ENCODE measurements at places on chromosomes 11 and 22.

- no peak for DNase-seq
Observed at GRCh38 chr22:43212434-43212952, 25.6 kb upstream of the TTLL12 start.

DNA sequence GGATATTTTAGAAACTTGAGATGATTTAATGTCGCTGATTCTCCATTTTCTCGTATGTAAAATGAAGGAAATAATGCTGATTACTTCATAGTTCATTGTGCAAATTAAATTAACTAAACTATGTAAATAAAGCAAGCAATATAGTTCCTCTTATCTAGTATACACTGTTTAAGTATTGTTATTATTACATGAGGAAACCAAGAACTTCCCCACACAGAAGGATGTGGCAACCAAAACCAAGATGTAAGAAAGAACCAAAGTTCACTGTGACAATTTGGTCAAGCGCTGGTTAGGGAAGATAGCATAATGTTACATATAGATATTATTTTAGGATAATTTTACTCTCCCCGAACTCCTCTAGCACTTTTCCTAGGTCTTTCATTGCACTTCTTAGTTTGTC is 103.2 kb downstream of the XKR3 start:
- DNase-seq: no peak

GRCh38 chr22:49776891-49777290 is 50.8 kb downstream of the BRD1 start:
- DNase-seq: no peak

DNA sequence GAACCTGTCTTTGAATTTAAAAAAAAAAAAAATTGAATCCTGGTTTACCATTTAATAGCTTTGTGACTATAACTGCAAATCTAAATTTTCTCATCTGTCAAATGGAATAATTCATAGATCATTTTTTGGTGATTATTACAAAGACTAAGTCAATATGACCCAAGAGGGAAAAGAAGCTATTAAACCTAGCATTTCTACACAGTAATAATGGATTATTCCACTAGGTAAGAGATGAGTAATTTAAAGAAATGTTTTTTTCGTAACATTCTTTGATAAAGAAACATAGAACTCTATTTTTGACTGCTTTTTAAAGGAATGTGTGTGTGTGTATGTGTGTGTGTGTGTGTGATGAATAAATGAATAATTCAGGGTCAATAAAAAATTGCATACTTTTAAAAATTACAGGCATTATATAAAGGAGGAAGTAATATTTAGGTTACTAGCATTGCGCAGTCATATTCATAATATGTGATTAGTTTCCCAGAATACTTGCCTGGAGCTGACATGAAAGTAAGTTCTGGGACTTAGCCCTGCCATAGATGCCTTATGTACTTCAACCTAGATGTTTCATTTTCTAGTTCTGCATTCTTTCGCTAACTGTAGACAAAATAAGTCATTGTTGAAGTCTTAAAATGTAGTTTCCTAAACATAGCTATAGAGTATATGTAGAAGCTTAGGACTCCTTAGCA is 72.9 kb downstream of the TMEM135 start:
- DNase-seq: no peak
